ENCODE measurements at places on chromosomes 1 and 21.

GRCh38 chr21:41964171-41964570 lies 10.4 kb upstream of the C2CD2 start:
- no peak for DNase-seq

- no peak for DNase-seq
These were observed 7.1 kb downstream of the KIRREL1 start for GRCh38 chr1:158000507-158000906.

GRCh38 chr1:118563981-118564951 lies 379.2 kb upstream of the SPAG17 start:
- no peak for DNase-seq

DNA sequence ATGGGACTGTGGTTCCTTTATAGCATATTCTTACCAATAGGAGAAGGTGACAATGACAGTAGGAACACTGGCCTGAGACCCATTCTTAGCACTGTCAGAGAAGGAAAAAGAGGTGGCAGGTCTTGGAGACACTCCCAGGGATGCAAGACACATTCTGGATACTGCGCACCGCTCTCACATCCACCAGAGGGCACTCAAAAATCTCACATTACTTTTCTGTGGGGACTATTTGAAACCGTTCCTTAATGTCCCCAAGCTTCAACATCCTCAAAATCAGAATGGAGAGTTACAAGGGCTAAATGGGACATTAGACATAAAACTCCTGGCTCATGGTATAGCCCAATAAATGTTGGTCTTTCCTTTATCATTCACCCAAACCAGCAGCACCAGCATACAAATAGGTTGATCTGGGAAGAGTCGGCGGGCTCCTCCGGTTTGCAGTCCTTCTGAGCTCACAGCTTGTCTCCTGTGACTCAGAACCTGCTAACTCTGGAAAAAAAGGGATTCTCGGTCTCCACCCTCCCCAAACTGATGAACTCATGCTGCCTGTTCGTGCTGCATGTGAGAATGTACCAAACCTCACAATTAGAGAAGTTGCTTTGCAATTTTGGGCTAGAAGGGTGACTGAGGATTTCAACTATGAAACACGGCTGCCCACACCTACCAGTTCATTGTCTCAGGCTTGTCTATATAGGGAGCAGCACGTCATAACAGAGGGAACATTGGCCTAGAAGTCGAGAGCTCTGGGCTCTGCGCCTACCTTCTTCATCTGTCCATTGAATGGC lies 40.2 kb downstream of the IL12RB2 start:
- DNase-seq = peak; percentile 58

- DNase-seq = no peak
These were observed 112.8 kb downstream of the C1orf21 start for GRCh38 chr1:184499616-184500015.

GRCh38 chr1:119866451-119866850 lies 29.9 kb downstream of the ADAM30 start:
- no peak for DNase-seq
